Fibroblast of mammary gland (primary cell): ENCODE measurements at places on chromosomes 6 and 20.

DNA sequence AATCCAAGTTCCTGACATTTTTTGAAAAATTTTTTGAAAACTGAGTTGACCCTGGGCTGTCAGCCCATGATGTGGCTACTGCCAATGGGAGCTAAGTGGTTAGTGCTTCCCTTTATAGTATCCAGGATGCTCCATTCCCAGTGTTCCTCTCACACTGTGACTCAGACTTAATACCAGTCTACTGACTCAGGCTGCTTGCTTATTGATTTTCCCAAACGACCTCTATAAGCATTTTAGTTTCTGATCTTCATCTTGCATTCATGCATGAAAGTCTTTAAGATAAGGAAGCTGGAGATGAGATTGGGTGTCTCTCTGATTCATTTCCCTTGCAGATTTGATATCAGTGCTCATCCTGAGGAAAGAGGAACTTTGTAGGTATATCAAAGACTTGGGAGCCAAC, 560.0 kb downstream of the TBC1D32 start:
- DNase-seq: peak; percentile 25

DNA sequence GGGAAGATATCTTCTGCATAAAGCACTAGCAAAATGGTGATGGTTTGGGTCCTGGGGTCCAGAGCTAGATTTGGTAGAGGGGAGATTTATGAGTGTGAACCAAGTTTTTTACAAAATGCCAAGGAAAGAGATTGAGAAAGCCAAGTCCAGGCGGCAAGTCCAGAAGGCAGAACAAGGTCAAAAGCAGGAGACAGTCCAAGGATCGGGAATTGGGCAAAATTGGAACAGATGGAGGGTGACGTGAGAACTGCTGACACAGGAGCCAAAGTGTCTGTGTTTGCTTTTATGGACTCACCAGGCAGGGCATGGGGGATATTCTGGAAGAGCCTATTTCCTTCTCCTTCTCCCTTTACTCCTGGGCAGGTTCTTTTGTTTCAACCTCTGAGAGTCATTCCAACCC, 4.1 kb downstream of the NHLRC1 start:
- no peak for DNase-seq

GRCh38 chr6:132902901-132903300, 88.5 kb downstream of the RPS12 start:
- no peak for DNase-seq

DNA sequence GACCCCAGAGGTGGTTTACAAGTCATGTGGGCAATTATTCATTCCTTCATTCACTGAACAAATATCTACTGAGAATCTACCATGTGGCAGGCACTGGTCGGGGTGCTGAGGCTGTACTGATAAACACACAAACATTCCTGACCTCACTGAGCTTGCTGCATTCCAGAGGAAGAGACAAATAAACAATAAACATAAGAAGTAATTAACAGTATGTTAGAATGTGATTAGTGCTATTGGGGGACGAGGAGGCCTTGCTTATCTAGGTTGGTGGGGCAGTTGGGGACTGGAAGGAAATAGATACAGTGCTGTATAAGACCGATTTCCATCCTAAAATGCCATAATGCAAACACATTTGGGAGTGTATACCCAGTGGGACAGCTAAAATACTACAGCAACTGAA, 44.1 kb downstream of the MAK start:
- no peak for DNase-seq

DNA sequence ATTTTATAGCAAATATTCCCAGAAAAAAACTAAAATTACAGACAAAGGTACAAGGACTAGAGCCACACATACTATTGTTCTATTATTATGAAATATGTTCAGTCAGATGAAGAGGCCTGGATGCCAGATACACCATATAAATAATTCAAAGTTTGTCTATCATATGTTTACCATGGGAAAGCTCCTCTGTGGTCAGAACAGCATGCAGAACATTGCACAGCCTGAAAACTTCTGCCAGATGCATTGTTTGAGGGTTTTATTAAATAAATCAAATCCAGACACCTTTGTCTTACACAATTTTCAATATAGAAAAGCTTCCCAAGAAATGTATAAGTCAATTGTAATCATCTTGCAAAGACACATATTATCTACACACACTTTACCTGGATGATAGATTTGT, 35.0 kb upstream of the COL21A1 start:
- DNase-seq: peak; percentile 36

DNA sequence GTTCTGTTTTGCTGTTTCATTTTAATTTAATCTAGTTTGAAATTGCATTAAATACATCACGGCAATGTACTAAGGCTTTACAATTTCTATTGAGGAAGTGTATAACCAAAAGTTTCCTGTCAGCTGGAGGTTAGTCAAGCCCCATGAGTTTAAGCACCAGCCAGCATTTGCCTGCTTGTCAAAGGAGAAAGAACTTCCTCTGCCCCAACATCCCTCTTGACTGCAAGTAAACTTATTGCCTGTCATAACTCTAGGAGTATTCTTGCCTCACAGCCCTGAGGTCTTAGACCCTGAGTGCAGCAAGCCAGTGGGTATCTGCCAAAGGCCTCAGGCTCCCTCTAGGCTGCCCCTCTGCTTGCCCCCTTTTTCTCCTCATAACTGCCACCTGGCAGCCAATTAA, 106.7 kb upstream of the INSM1 start:
- DNase-seq: no peak
